Activated naive CD4-positive, alpha-beta T cell treated with anti-CD3 and anti-CD28 coated beads, Interleukin-2, amount 50 U/mL, for 72 hours (primary cell): ENCODE measurements at places on chromosomes 2 and 18. TPM values are rescaled to one million over a fixed set of nuclear protein-coding genes. Genes with fewer than 3 reads are reported as not detected.

The INHBB gene
- total RNA-seq = not detected

The LOXHD1 gene
- total RNA-seq = 0.10 TPM

The CD8A gene
- 0.31 TPM for total RNA-seq

The EPAS1 gene
- total RNA-seq = 1.8 TPM

- DNase-seq = no peak
Observed at GRCh38 chr18:69786427-69786826, 161.2 kb downstream of the CD226 start.

DNA sequence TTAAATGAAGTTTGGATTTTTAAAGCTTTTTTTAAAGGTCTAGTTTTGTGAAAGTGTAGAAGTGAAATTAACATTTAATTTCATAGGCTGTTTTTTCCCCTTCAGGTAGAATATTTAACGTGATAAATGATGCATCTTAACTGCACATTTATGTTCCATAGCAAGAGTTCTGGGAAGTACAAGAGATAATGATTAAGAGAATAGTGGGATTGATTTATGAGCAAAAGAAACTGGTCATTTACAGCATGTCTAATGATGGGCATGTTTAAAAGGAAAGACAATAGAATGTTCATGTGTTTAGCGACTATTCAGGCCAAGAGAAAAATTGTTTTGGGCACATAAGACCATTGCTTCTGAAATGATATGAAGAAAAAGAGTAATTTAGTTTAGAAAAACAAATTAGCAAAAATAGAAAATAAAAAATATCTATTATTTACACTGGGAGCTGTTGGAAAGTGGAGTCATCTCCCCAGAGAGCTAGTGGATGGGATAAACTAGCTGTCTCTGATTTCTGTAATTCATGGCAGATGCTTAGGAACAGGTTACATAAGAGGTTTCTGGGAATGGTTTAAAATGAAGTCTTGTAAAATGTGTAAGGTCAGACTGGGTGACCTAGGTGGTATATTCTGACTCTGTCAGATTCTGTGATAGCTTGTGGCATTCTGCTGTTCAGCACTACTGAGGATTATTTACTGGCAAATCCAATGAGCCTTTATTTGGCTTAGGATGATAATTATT, 60.7 kb downstream of the WDR7 start:
- no peak for DNase-seq

DNA sequence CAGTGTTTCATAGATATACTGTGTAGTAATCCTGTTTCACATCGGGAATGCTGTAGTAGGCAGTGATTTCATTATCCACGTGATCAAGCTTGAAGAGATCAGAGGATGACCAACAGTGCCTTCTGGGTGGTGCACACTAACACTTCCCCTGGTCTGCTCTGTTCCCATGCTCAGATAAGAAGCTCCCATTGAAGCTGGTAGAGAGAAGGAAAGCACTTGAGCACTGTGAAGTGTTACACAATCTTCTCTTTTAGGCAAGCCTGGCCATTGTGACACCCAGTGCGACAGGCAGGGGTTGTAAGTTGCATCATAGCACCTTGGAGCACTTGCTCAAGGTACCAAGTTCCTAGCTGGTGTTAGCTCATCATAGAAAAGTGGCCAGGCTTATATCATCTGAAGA, 30.6 kb upstream of the GPD2 start:
- no peak for DNase-seq

- no peak for DNase-seq
Observed at GRCh38 chr2:1988594-1988993, 244.3 kb upstream of the PXDN start.

DNA sequence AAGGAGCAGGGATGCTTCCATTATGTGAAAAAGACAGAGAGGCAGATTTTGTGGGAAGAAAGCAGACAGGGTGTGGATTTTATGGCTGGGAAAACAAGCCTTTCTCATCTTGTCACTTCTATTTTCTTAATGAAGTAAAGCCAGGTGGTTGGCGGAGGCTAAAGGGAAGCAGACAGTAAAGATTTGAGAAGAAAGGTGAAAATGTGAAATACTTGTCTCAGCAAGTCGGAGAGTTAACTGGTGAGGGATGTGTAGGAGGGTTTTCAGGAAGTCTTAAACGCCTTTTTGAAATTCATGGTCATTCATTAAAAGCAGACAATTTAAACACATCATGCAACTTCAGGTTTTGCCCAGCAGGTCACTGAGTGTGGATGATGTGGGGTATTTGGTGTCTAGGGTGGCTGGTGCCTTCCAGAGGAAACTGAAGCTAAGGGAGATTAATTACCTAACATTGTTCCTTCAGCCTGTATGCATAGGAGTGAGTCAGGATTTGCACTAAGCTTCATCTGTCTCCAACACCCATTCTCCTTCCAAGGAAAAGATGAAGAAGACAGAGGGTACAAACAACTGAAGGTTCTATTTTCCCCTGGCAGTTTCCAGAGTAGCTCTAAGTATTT, 20.7 kb downstream of the SLC14A2 start:
- no peak for DNase-seq

GRCh38 chr2:193695367-193695766, 1500.6 kb upstream of the TMEFF2 start:
- DNase-seq = no peak

DNA sequence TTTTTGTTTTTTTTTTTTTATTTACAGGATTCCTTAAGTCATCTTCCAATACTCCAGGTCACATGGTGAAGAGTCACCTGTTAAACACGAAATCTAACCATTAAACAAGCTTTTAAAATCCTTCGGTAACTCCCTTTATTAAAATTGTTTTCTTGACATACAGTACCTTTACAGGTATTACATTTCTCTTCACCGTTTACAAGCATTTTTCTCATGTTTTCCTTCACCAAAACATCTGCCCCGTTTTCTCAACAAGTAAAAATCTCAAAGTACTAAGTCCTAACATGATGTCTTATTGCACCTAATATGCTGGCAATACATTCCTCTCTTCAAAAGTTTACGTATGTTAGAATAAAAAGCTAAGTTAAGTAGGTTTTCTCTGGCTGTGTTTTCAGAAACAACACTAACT, 1.1 kb downstream of the PUM2 start:
- no peak for DNase-seq

GRCh38 chr18:78970774-78971333, 8.8 kb upstream of the SALL3 start:
- DNase-seq = no peak

DNA sequence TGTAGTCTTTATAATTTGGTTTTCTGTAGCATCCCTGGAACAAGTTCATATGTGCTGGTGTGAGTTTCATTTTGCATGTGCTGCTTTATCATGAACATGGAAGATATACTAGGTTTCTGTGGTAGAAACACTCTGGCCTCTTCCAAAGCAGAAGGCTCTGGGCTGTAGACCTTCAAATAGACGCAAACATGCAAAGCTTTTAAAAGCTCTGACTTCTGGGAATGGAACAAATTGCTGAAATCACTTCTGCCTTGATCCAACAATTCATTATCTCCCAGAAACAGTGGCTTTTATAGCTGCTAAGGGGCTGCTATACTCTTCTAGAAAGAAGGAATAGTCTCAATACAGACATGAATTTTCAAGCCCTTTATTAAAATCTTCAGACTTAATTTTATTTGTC, 382.2 kb downstream of the LRP1B start:
- no peak for DNase-seq

DNA sequence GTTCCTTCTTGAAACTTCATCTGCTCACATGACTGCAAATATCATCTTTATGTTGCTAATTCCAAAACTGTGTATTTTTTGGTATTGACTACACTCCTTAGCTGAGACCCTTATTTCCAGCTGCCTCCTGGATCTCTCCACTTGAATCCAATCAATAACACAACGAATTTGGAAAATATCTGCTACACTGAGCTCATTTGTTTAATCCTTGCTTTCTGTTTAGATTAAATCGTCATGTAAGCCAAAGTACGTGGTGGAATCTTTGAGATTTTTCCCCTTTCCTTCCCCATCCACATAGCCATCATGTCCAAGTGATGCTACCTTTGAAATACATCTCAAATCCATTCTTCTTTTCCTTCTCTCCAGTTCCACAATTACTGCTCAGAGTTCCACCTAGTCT, 15.6 kb downstream of the OTX1 start:
- DNase-seq = no peak

GRCh38 chr2:202774104-202774503, 97.5 kb downstream of the ICA1L start:
- DNase-seq = no peak

GRCh38 chr2:59342166-59342565, 1101.0 kb upstream of the FANCL start:
- DNase-seq = no peak
